ENCODE measurements at places on chromosomes 2 and 18.

DNA sequence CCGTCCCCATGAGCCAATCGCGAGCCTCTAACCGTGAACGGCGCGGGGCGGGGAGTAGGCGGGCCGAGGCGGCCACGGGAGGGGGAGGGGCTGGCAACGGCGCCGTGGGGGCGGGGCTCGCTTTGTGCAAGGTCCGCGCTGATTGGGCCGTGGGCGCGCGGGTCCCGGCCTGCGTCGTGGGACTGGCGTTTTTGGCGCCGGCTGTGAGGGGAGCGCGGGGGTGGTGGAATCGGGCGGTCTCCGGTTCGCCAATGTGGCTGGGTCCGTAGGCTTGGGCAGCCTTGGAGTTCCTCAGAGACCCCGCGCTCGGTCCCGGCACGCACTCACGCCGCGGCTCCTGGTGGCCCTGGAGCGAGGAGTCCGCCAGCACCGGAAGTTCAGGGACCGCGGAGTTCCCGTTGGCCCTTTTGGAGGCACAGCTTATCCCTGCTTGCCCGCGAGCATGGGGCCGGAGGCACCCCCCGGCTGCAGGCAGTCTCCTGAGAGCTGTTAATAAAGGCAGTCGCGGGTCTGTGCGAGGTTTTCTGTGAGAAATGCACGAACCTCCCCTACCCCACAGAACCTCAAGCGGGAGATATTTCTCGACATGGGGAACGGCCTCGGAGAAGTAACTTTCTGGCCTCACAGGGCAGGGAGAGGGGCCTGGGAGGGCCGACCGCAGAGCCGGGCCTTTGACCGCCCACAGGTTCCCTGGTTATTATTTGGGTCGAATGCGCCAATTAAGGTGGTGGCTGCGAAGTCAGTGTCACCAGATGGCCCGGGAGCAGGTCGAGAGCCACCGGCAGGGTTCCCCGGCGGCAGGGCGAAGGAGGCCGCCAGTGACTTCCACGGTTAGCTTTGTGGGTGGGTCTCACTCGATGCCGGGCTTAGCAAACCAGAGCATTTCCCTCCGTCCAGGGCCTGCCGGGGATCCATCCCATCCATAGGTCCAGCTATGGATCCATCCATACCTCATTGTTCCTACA, 574 bp upstream of the NCL start:
- DNase-seq, result peak; percentile 92

- no peak for DNase-seq
These were observed 72.1 kb upstream of the RGPD5 start for GRCh38 chr2:109722026-109722425.

DNA sequence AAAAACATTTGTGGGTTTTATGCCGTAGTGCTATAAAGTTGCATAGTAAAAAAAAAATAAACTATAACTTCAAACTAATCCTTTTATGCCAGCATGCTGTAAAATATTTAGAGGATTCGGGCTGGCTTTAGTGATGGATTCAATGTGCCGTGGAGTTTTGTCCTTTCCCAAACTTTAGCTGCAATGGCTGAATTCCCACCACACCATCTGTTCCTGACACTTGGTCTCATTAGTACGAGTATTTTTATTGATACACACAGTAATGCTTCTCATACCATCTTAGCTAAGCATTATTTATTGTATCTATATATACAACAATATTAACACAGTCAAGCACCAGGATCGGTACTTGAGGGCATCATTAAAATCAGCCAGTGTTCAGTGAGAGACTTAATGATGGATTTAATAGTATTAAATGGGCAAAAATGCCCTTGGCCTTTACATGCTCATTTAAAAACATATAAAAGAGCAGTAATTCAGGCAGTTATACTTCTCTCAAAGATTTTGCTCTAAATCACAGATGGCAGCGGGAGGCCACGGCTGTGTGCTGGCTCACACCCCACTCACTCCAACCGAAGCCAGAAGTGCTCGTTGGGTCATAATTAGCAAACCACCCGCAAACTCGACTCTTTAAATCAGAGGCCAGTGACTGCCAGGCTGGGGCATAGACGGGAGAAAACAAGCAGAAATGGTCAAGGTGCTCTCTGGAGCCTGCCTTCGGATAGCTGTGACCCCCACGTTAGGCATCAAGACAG, 297.0 kb upstream of the REV1 start:
- DNase-seq, result no peak

- DNase-seq, result peak; percentile 78
These were observed 69.1 kb downstream of the NCAPH start for GRCh38 chr2:96404446-96405373.

DNA sequence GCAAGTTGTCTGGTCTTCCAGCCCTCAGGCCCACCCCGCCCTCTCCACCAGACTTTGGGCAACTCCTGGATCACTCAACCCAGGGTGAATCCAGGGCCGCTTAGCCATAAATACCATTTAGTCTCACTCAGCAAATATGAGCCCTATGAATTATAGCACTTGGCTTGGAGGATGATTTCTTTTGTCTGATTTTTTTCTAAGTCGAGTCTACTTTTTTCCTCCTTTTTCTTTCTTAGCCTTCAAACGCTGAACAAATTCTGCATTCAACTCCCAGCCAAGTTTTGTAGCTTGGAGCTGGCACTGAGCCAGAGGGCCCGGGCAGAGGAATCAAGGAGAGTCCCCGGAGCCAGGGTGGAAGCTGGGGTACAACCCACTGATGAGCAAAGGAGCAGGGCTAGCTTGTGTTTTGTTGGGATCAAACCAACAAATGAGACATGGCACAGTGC, 48.7 kb downstream of the SERTAD2 start:
- DNase-seq, result no peak

DNA sequence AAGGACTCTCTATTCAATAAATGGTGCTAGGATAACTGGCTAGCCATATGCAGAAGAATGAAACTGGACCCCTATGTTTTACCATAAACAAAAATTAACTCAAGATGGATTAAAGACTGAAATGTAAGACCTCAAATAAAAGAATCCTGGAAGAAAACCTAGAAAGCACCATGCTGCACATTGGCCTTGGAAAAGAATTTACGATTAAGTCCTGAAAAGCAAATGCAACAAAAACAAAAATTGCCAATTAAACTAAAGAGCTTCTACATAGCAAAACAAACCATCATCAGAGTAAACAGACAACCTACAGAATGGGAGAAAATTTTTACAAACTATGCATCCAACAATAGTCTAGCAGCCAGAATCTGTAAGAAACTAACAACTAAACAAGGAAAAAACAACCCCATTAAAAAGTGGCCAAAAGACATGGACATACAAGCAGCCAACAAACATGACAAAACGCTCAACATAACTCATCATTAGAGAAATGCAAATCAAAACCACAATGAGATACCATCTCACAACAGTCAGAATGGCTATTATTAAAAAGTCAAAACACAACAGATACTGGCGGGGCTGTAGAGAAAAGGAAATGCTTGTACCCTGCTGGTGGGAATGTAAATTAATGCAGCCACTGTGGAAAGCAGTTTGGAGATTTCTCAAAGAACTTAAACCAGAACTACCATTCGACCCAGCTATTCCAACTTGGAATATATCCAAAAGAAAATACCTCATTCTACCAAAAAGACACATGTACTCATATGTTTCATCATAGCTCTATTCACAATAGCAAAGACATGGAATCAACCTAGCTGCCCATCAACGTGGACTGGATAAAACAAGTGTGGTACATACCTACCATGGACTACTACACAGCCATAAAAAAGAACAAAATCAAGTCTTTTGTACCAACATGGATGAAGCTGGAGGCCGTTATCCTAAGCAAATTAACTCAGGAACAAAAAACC, 30.6 kb downstream of the SEPTIN10 start:
- DNase-seq, result no peak

DNA sequence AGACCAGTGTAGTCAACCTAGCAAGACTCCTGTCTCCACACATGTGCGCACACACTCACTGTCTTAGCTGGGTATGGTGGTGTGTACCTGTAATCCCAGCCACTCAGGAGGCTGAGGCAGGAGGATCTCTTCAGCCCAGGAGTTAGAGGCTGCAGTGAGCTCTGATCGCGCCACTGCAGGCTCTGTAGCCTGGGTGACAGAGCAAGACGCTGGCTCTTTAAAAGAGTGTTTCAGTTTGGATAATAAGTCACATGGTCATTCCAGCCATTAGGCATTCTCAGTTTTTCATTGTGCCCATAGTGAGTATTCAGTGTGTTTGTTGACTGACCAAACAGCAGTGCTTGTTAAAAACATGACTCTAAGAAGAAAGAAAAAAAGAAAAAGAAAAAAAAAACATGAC, 31.0 kb downstream of the RAB10 start:
- no peak for DNase-seq

DNA sequence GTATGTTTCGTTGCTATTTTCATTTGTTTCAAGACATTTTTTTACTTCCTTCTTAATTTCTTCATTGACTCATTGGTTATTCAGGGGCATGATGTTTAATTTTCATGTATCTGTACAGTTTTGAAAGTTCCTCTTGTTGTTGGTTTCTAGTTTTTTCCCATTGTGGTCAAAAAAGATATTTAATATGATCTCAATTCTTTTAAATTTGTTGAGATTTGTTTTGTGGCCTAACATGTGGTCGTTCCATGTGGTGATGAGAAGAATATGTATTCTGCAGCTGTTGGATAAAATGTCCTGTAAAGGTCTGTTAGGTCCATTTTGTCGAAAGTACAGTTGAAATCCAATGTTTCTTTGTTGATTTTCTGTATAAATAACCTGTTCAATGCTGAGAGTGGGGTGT, 110.3 kb upstream of the MAP4K4 start:
- DNase-seq, result no peak

GRCh38 chr2:71938108-71938507, 209.6 kb downstream of the CYP26B1 start:
- DNase-seq, result no peak
